Stimulated activated naive B cell treated with anti-CD40 and anti-IgM and Interleukin-4, amounts not matched to agents 10 μg/mL and 1 μg/mL and 100 μg/mL, for 72 hours (primary cell): ENCODE measurements at places on chromosomes 12 and 14.

DNA sequence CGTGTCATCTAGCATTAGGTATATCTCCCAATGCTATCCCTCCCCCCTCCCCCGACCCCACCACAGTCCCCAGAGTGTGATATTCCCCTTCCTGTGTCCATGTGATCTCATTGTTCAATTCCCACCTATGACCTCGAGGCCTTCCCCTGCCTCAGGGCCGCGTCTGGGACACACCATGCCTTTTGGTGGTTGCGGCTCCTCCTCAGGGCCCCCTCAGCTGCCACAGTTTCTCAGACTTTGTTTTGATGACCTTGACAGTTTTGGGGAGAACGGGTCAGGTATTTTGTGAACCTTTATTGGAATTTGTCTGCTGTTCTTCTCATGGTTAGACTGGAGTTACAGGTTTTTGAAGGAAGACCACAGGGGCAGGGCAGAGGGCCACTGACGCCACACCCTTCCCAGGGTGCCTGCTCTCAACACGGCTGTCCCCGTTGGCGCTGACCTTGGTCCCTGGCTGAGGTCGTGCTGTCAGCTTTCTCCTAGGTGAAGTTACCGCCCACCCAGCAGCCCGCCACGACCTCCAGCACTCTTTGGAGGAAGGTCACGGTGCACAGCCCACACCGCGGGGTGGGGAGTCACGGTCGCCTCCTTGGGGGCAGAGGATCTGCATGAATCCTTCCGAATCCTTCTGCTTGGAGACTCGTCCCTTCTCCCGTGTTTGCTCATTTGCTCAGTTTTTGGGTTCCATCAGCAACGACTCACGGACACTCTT lies 130.5 kb downstream of the KIF26A start:
- DNase-seq: no peak

- DNase-seq: no peak
These were observed 42.3 kb upstream of the BATF start for GRCh38 chr14:75479770-75480600.

GRCh38 chr12:30754383-30754749 lies 385 bp downstream of the CAPRIN2 start:
- no peak for DNase-seq

- DNase-seq: no peak
These were observed 58.0 kb downstream of the EEA1 start for GRCh38 chr12:92871116-92871515.

DNA sequence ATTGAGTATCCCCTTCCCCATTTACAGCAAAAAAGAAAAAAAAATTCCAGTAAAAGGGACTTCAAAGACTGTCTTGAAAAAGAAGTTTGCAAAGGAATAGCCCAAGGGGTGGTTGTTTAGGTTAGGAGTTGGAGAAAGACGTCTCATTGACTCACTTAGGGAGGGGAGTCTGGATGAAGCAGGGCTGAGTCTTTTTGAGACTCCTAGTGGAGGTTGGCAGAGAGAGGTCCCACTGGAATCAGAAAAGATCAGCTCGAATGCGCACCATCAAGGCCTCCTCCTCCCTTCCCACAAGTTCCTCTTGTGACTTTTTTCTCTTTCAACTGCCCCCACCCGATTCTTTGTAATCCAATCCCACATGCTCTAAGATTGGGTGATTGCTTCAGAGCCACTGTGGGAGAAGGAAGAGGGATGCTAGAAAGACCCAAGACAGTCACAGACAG lies 1.9 kb downstream of the ARHGEF40 start:
- DNase-seq: no peak

DNA sequence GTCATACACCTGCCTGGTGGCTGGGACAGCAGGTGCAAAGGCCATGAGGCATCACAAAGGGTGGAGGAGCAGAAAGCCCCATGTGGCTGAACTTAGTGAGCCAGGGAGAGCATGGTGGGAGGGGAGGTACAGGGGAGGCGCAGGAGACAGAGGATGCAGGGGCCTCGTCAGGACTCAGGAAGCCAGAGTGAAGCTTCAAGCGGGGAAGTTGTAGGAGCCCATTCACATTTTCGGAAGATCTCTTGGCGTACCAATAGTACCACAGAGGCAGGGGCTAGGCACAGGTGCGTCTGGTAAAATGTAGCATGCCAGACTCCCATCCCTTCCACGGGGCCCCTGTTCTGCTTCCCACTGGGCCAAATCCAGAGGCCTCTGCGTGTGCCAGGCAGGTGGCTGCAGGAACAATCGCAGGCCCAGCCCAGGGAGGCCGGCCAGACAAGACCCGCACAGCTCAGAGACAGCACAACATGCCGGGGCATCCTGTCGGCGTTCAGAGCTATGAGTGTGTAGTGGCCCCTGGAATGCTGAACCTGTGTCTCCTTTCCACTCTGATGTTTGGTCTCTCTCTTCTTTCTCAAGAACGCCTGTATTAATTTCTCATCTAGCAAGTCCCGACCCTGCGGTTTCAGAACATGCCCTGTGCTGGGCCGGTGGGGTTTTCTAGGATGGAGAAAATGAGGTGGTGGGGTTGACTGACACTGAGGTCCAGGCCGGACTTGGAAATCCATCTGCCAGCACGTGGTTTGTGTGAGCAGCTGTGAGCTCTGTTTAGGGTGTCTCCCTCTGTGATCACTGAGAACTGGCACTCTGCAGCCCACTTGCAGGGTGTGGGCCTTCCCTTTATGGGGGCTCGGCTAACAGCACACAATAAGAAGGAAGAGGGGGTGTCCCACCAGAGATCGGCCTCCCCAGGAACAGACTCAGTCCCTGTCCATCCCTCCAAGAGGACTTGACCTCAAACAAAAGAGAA lies 5.5 kb upstream of the TMEM132D start:
- DNase-seq: no peak

DNA sequence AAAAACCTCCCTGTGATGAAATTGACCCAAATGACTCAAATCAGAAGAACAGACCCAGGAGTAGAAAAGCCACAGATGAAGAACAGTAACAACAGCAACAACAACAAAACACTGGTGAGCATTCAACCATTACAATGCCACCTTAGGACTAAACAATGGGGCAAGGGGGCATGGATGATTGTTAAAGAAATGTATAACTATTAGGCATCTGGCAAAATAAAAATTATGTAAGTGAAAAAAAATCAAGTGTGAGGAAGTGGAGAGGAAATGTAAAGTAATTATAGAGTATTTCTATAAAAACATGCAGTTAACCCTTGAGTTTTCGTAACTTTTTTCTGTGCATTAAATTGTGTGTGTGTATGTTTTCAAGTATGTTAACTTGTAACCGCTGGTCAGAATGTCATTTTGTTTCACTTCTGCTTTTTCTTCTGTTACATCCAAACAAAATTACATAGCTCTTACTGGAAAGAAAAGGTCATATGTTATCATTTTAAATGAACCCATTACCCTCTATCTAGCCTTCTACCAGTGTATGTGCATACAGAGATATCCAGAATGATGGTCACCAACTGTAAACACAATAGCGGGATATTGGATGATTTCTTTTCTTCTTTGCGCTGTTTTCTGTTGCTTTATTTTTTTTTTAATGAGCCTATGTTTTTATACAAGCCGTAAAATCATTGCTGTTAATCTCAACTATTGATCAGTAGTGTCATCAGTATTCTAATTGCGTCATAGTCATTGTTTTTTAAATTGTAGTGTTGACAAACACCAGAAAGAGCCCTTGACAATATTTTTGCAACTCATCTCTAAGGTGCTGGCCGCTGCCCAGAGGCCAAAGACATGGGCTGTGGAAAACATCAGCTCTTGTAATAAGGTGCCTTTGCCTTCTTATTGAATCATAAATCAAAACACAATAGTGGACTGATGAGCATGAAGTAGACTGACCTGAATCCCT lies 170.6 kb downstream of the CRADD start:
- DNase-seq: peak; percentile 16

DNA sequence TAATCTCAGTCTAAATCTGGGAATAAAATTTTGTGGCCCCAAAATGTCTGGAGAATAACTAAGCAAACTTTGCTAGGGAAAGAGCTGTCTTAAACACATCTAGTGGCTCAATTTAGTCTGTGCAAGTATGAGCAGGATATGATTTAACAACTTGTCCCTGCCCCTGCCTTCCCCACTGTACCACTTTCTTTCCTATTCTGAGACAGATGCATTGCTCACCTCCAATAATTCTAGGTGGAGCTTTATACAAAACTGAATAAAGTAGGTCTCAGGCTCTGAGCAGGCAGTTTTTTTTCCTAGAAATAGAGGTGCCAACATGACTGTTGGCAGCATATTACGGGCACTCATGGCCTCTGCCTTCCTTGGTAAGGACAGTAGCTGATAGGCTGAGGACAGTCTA lies 412.1 kb downstream of the DAD1 start:
- no peak for DNase-seq

DNA sequence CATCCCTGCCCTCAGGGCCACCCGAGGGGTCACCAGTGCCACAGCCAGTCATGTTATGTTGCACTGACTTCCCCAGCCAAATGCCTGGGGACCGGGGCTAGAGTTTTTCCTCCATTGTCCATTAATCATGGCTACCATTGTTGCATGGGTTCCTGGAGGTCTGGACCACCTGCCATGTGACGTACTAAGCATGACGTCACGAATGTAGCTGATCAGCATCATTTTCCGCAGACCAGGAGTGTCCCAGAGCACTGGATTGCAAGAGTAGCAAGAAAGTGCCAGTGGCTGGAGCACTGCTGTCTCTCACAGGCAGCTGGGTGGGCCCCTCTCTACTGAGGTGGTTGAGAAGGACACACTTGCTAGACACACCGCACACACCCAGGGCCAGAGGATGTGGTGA lies 6.9 kb upstream of the C14orf180 start:
- DNase-seq: no peak

DNA sequence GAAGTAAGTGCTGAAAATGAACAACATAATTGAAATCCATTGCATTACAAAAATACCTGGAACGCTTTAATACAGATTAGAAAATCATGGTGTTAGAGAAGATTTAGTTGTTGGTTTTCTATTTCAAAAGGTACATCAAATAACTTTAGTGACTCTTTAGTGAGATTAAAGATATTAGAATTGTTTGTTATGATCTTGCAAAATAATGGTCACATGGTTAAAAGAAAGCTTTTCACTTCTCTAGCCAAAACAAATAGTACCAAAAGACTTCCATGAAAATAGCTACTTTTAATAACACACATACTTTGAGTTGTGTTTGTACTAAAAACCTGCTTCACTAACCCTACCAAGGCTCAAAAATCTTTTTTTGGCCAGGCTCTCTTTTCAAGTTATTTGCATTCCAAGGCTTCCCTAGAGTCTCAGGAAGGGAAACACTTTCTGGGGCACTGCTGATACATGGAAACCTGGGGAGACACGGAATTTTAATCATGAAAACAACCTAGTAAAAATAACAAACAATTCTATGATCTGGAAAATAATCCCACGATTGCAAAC lies at the start of gene SLCO1A2:
SLCO1A2 (minus strand) TSS at position 147 of the 555 bp plus-strand sequence. CDS start 270 bp downstream, outside the sequence.
- no peak for DNase-seq

DNA sequence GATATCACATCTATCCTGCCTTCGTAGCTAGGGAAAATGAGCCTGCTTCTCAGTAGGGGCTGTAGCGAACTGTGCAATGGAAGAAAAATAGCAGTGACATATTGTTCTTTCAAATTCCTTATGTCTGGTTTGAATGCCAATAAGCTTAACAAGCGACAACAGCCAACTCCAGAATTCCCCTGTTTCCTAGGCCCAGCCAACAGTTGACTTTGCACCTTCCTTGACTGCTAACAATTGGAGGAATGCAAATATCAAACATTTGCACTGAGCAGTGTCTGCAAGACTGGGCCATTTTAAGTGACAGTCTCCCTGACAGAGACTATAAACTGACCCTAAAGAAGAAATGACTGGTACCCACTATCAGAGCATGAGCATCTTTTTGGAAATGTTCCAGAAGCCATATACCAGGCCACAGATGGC lies 12.0 kb upstream of the SERPINA1 start:
- DNase-seq: no peak

DNA sequence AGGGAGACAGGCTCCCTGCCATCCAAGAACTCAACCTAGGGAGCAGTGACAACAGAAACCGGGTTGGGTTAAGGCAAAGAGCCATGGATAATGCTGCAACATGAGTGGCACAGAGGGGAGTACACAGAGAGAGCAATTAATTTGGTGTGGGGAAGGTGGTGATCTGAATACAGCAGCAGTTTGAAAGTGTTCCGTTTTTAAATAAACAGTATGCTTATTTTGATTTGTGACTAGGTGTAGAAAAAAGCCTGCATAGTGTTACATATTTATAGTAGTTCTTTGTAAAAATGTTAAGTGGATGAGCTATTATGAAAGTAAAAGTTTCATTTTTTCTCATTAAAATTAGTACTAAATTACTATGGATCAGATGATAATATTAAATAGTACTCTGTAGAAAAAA lies 8.7 kb downstream of the AKAP5 start:
- no peak for DNase-seq

DNA sequence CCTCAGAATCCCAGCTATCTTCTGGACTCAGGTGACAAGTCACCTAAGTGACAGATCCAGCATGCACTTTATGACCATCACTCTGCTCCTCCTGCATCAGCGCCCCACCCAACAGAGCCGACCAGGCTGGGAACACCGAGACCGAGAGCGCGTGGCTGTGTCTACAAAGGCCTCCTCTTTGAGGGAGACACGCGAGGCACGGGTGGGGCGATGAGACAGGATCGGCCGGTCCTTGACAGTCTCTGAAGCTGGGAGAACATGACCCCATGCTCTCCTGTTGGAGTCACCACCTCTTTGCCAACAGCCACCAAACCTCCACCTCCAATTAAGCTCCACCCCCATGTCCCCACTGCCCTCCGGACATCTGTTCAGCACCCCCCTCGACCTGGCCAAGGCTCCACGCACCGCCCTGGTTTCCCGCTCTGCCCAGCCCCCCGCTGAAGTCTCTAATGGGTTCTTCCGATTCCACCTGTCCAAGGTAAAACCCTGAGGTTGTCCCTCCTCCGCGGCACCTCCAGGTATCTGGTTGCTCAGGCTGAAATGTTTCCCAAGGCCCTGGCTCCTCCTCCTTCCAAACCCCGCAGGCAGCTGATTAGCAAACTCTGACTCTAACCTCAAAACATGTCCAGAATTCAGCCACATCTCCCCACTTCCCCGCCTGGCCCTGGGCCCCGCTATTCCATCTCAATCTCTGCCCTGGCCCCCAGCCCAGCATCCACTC lies 31.5 kb downstream of the HSP90AA1 start:
- no peak for DNase-seq

GRCh38 chr14:74710480-74710879 lies 2.4 kb downstream of the AREL1 start:
- no peak for DNase-seq

- no peak for DNase-seq
These were observed 716 bp downstream of the TMEM179 start for GRCh38 chr14:104603711-104604401.

GRCh38 chr14:96112032-96112431 lies 72.9 kb downstream of the C14orf132 start:
- no peak for DNase-seq

GRCh38 chr12:32743264-32743663 lies 12.4 kb downstream of the YARS2 start:
- DNase-seq: no peak

GRCh38 chr12:59182658-59183455 lies 262.6 kb upstream of the LRIG3 start:
- no peak for DNase-seq

GRCh38 chr12:68890701-68891113 lies 42.3 kb downstream of the CPM start:
- no peak for DNase-seq

GRCh38 chr14:81565441-81566290 lies 32.0 kb upstream of the SEL1L start:
- no peak for DNase-seq

- DNase-seq: no peak
These were observed 472.7 kb upstream of the FLRT2 start for GRCh38 chr14:85057221-85057620.
